ENCODE measurements at places on chromosomes 12 and 14. TPM values are rescaled to one million over a fixed set of nuclear protein-coding genes. Genes with fewer than 3 reads are reported as not detected.

Gene WNT1
- not detected for total RNA-seq

Gene DCD
- total RNA-seq = not detected

Gene CLEC9A
- total RNA-seq = not detected

Gene CAPZA3
- total RNA-seq = 0.28 TPM

DNA sequence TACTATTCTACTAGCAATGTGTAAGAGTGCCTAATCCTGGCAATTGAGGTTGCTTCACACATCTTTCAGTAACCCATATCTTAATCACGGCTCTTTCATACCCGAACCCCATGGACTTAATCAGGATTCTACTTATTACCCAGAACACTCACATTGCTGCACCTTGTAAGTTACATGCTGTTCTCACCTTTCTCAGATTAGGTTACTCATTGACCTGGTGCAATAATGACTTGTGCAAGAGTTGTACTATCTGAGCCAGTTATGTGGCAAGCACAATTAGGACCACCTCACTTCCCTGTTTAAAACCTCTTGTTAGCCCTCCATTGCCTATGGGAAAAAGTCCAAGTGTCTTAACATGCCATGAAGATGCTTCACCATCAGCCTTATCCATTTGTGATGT is 306.7 kb upstream of the E2F7 start:
- peaks cover 22% of the 10 kb centered on the region for H3K4me1 ChIP-seq
- H3K36me3 ChIP-seq = no peaks in the 10 kb centered on the region
- H3K4me3 ChIP-seq = no peak overlapping the region
- DNase-seq = peak; percentile 72

- H3K36me3 ChIP-seq = no peaks in the 10 kb centered on the region
- H3K4me3 ChIP-seq = no peak overlapping the region
- no peaks in the 10 kb centered on the region for H3K4me1 ChIP-seq
- no peak for DNase-seq
- H3K27me3 ChIP-seq = no peaks in the 10 kb centered on the region
Measured at GRCh38 chr12:91877022-91877421, 268.6 kb downstream of the BTG1 start.

GRCh38 chr14:68409387-68409786 is 383.5 kb downstream of the ZFP36L1 start:
- H3K4me3 ChIP-seq = no peak overlapping the region
- H3K27ac ChIP-seq = no peak overlapping the region
- H3K27me3 ChIP-seq = no peaks in the 10 kb centered on the region

DNA sequence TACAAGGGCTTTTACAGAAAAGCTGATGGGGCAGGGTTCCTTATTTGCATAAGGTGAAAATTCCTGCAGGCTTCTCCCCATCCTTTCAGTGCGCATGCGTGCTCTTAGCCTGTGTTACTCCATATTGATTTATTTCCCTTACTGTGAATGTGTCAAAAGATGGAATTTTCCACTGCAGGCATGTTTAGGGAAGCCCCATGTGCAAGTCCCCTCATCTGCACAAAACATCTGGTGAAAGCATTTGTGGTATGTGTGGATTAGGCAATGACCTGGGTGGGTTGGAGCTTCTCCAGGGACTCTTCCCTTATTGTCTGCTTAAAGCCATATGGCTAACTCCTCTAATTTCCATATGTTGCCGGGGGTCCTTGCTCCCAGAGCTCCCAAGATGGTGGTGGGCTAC is 912.7 kb upstream of the LRFN5 start:
- no peak overlapping the region for H3K4me3 ChIP-seq
- peaks cover 64% of the 10 kb centered on the region for H3K27me3 ChIP-seq
- DNase-seq = peak; percentile 18
- no peaks in the 10 kb centered on the region for H3K4me1 ChIP-seq
- no peak overlapping the region for H3K27ac ChIP-seq

DNA sequence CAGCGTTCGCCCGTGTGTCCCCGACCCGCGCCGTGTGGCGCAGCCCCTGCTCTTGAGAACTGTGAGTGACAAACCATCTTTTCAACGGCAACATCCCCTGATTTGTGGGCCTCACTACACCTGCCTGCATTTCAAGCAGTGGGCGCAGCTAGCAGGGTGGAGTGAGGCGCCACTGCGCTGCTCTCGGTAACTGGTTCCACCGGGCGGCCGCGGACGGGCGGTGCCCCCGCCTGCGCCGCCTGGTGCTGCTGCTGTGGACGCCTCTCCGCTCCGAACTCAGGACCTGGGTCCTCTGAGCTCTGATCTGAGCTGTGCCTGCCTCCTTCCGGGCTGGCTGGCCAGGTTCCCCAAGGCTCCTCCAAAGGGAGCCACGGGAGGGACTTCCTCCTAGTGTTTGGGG is 5.9 kb upstream of the DEGS2 start:
- H3K4me3 ChIP-seq = no peak overlapping the region
- no peak overlapping the region for H3K27ac ChIP-seq
- no peak for DNase-seq
- H3K4me1 ChIP-seq = no peaks in the 10 kb centered on the region

DNA sequence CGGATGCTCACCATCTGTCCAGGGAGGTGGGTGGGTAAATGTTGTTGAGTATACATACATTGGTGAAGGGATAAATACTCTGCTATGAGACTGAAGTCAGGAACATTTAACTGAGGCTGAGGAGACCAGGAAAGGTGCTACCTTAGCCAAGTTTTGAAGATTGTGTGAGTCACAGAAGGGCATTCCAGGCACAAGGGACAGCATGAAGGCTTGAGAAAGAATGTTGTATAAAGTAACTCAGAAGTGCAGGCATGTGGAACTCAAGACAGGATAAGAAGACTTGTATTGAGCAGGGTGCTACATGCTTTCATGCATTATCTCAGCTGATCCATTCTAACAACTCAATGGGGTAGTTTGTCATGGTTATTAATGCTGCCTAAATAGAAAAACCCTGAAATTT is 112.7 kb downstream of the IPO8 start:
- H3K4me1 ChIP-seq = no peaks in the 10 kb centered on the region
- H3K27me3 ChIP-seq = no peaks in the 10 kb centered on the region
- H3K4me3 ChIP-seq = no peak overlapping the region
- no peaks in the 10 kb centered on the region for H3K36me3 ChIP-seq

DNA sequence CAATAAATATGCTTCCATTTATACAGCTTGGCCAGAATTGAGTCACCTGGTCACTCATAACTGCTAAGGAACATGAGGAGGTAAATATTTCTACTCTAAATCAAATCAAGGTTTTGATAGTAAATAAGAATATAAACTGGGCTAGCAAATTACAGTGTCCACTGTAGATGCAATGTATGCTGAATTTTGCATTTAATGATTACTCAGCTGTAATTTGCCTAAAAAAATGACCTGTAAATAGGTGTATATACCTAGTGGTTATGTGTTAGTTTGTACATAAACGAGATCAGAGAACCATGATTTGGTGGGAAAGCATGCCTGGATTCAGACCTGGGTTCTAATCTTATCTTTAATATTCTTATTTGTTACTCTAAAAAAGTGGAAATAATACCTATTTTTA is 76.6 kb upstream of the CNTN1 start:
- no peak overlapping the region for H3K27ac ChIP-seq
- no peaks in the 10 kb centered on the region for H3K36me3 ChIP-seq
- no peaks in the 10 kb centered on the region for H3K4me1 ChIP-seq
- no peaks in the 10 kb centered on the region for H3K27me3 ChIP-seq
- H3K4me3 ChIP-seq = no peak overlapping the region
- DNase-seq = no peak

DNA sequence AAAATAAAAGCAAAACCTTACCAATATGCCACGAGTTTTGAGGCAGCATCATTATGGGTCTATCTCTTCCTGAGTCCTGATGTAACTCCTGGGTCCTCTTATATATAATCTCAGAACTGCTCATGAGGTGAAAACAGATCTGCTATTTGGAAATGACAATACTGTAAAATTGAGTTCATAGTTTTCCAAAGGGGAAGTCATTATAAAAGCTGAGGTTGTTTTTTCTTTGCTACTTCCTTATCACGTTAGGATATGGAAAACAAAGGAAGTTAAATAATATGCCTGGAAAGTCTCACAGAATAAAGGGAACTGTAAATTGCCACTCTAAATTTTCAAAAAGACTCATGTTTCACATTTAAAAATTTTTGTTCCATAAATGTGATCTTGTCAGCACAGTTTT is at the start of gene CD163L1:
CD163L1 (minus strand) TSS at position 78 of the 400 bp plus-strand sequence; CDS start at position 52, 26 bp downstream.
- H3K36me3 ChIP-seq = no peaks in the 10 kb centered on the region
- H3K4me1 ChIP-seq = no peaks in the 10 kb centered on the region
- no peak within 1 kb of the TSS for H3K4me3 ChIP-seq
- H3K27me3 ChIP-seq = no peaks in the 10 kb centered on the region
- no peak within 1 kb of the TSS for H3K27ac ChIP-seq
- no peak for DNase-seq
